Stimulated activated memory B cell treated with anti-CD40 and anti-IgM and Interleukin-4, amounts not matched to agents 10 μg/mL and 1 μg/mL and 100 μg/mL, for 72 hours (primary cell): ENCODE measurements at places on chromosomes 2 and 18.

DNA sequence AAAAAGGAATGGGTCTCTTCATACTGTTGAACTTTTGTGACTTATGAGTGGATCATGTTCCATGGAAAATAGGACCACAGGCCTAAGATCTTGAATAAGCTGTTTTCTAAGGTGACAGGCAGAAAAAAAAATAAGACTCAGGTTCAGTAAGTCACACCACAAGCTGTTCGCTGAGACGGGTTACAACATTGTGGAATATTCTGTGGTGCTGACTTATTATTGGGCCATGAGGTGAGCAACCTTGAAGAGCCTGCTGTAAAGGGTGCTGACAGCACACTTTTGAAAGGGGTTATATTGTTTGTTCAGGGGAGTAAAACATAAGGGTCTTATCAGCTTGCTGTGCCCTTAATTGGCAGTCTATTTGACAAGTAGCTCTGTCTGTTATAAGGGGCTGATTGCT lies 439.8 kb upstream of the SLC14A2 start:
- ATAC-seq, result no peak

DNA sequence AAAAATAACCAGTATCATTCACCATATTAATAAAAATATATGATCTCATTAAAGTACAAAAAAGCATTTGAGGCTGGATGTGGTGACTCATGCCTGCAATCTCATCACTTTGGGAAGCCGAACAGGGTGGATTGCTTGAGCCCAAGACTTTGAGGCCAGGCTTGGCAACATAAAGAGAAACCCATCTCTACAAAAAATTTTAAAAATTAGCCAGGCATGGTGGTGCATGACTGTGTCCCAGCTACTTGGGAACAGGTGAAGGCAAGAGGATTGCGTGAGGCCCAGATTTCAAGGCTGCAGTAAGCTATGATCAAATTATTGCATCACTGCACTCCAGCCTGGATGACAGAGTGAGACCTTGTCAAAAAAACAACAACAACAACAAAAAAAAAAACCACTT lies 75.9 kb downstream of the RAD51AP2 start:
- no peak for ATAC-seq

DNA sequence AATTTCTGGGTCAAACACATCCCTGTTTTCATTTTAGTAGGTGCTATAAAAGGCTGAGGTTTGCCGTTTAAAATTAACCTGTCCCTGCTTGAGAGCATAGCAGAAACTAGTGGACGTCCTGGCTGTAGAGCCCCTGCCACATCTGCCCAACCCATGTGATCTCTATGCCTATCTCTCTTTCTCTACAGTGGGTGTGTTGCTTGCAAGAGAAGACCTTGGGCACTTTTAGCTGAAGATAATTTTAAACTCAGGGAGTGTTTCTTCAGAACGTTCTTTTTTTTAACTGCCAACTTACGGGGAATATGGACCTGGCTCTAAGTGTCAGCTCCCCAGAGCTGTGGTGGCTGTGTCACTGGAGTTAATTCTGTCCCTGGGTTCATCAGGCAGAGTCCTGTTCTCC lies 100.6 kb downstream of the NRP2 start:
- no peak for ATAC-seq

DNA sequence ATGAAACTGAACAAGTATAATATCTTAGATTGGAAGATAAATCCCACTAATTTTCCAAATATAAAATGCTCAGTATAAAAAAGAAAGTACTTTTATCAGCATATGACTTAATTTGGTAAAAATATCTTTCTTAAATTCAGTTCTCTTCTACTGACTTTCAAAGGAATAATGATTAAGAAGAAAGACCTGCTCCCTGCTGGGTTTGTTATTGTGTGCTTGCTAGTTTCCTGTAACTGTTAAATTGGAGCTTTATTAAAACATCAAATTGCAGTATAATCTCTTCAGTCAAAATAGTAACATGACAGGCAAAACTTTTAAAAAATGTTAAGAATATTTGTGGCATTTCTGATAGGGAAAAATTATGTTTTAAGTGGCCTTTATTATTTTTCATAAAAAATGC lies 1317.4 kb upstream of the CDH2 start:
- no peak for ATAC-seq

- no peak for ATAC-seq
These were observed 16.1 kb downstream of the NFATC1 start for GRCh38 chr18:79411614-79412526.
